Right cardiac atrium (tissue), 5 donors: ENCODE measurements at places on chromosomes 6 and 20. TPM values are rescaled to one million over a fixed set of nuclear protein-coding genes. Genes with fewer than 3 reads are reported as not detected.
A peak's percentile ranks its signal among the peaks of the same experiment; 100 is the strongest.

DNA sequence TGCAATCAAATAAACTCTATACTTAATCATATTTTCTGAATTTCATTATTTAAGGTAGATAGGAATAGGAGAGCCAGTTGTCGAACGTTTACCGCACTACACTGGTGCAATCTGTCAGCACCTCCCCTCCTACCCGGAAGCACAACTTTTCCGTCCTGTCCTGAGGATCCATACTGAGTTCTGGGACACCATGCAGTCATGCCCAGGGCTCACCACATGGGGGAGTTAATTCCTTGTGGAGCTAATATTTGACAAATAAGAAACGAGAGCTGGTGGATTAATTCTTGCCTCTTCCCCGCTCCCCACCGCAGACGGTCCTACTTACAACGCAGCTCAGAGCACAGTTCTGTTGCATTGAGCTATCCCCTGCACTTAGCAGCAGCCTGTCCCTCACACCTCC is 107.7 kb upstream of the RALGAPA2 start:
- no peak for DNase-seq

- DNase-seq: no peak
Observed at GRCh38 chr20:2385026-2385425, 4.3 kb downstream of the TGM6 start.

GRCh38 chr6:158850807-158851115 is 31.6 kb upstream of the EZR start:
- DNase-seq: no peak

GRCh38 chr6:15796130-15796771 is 133.4 kb upstream of the DTNBP1 start:
- DNase-seq: no peak

DNA sequence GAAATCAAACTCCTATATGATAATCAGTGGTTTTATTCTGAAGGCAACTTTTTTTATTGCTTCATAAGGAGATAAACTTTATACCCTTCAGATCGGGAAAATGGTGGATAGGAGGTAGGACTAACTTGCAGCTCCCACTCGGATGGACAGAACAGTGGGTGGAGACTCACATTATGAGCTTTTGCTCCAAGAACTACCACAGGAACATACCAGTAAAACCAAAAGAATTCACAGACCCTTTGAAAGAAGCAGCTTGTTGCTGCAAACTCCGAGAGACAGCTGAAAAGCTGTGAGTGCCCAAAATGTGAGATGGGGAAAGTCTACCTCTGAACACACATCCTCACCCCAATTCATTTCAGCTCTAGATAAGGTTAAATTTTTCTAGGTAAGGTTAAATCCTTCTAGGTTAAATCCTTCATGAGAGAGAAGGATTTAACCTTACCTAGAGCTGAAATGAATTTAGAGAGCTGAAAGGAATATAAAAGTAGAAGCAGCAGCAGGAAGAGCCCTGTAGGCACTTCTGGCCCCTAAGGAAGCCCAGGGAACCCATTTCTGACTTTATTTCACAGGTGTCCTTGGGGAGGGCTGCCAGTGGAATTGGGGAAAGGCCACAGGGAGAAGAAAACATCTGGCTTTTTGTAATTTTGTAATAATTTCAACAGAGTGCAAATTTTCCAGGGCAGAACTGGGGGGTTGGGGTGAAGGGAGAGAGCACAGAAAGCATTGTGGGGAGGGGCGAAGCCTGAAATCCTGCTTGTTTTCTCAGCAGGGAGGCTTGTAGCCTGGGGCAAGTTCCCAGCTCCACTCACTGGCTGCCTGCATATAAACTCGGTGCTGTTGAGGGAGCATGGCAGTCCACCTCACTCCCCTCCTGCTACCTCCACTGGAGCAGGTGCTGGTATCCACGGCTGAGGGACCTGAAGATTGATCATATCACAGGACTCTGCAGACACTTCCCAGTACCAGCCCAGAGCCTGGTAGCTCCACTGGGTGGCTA is 65.9 kb upstream of the HCRTR2 start:
- DNase-seq: peak; percentile 19

GRCh38 chr6:72974276-72974675 is 251.0 kb downstream of the KHDC1L start:
- DNase-seq: no peak

DNA sequence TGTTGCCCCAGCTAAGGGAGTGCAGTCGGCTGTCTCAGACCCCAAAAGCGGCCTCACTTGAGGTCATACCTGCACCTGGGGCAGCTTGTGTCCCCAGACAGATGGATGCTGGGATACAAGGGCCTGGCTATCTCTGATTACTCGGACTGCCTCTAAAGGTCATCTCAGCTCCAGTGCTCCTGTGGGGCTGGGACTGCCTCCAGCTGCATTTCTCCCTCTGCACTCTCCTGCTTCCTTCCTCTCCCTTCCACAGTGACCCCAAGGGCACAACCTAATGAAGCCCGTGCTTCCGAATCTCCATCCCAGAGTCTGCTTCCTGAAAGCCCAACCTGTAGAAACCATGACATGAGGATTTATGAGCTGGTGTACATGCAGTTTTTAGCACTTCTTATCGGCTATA is 22.8 kb upstream of the OCSTAMP start:
- no peak for DNase-seq

DNA sequence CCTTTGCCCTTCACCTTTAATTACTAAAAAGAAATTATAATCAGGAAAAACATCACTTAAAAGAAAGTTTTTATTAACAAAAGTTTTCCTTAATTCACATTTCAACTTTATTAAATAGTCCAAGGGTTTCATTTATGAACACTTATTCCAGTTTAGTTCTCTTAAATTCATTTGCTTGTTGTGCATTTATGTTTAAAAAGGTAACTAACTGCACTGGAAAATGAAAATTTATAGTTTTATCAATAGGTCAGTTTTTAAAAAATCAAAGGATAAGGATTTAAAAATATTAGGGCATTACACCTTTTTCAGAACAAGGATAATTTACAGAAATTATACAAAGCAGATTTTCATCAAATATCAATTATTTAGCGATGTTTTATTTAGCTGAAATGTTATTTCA is 958 bp upstream of the ATP5F1E start:
- no peak for DNase-seq

DNA sequence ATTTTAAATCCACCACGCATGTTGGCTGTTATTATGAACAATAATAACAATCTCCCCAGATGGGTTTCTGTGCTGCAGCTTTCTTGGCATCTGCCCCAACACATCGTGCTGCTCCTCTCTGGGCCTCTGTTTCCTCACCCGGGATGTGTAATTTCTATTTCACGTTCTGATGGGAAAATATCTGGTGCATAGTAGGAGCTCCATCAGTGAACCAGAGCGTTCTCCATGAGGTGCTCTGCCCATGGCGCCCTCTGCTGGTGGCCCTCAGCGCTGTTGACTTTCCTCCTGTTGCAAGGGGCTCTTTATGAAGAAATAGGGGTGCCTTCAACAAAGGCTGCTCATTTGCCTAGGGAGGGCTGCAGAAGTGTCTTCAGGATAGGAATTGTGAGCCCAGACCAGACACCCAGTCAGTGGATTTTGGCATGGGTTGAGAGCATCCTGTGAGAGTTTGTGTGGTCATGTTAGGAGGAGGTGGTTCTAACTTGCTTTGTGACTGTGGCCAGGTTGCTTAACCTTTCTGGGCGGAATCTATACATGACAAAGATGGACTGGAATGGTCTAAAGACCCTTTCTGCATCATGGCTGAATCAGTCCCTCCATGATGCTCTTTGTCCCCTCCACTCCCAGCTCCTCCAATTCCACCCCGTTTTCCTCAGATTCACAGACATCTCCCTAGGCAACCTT is 8.1 kb downstream of the SCRT2 start:
- peak; percentile 83 for DNase-seq

GRCh38 chr6:49676671-49677281 is 36.6 kb downstream of the CRISP2 start:
- no peak for DNase-seq

GRCh38 chr6:169959136-169960002 is 207.9 kb downstream of the ERMARD start:
- no peak for DNase-seq

The PABPC1L gene
- total RNA-seq: 3.6 TPM

The NT5E gene
- total RNA-seq: 9.1 TPM

The MCCD1 gene
- not detected for total RNA-seq

The GJA10 gene
- total RNA-seq: not detected

The RBM39 gene
- total RNA-seq: 173 TPM

The SPAG4 gene
- total RNA-seq: 4.1 TPM

The RCAN2 gene
- total RNA-seq: 117 TPM
